ENCODE measurements at places on chromosomes 11 and 22. TPM values are rescaled to one million over a fixed set of nuclear protein-coding genes. Genes with fewer than 3 reads are reported as not detected.

DNA sequence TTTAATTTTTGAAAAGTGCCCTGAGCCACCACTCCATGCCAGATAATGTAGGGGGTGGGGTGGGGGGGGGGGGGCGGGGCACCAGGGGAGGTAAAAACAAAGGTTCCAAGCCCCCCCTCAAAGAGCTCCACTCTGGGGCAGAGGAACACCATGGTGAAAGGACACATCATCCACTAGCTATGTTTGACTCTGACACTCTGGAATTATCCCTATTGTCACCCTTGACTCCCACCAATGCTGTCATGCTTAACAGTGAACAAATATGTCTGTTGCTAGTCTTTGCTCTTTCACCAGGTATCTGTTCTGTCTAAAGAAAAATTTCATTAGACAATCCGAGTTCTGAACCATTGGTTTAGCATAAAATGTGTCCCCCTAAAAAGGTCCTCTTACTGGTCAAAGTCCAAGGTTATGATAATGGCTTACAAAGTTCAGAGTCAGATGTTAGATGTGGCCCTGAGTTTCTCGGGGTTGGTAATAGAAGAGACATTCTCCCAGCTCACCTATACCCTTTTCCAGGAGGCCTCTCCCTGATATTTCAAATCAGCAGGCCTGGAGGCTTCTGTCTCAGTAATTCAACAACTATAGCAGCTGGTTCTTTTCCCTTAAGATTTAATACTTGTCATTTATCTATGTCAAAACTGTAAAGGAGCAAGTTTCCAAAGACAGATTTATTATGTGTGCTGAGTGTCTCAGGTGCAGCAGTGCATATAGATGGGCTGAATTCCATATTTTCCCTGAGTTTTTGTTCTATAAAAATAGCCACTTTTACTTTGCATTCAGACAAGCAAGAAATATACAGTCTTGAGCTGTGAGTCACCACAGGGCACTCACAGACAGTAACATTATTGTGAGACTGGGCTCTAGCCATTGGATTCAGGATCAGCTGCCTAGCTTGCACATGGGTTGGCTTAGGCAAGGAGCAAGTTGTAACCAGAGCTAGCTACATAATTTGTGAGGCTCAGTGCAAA, 174.1 kb downstream of the CSNK2A3 start:
- H3K27me3 ChIP-seq, result peaks cover 18% of the 10 kb centered on the region
- H3K36me3 ChIP-seq, result no peaks in the 10 kb centered on the region

DNA sequence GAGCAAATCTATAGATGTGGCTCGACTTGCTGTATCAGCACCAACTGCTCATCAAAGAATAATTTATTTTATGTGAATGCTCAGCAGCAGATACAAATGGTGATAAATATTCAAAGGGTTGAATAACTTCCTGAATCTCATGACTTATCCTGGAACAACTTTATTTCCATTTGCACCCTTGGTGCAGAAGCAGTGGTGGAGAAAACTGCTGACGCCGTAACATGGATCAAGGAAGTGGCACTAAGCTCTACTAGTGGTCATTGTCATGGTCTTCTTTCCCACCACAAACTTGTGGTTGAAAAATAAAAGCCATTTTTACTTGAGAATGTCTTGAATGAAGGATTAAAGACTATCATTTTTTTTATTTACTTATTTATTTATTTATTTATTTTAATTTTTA, 14.6 kb downstream of the MARK2 start:
- H3K36me3 ChIP-seq, result peaks cover 20% of the 10 kb centered on the region
- H3K27me3 ChIP-seq, result 0 out of 2 replicates have a peak, but pooled peaks cover 2% of the 10 kb centered on the region
- no peak for DNase-seq
- H3K4me3 ChIP-seq, result no peak overlapping the region
- H3K4me1 ChIP-seq, result peaks cover 23% of the 10 kb centered on the region

- H3K27me3 ChIP-seq, result peaks cover 1% of the 10 kb centered on the region
- no peak for DNase-seq
- H3K36me3 ChIP-seq, result peaks cover 15% of the 10 kb centered on the region
- H3K4me1 ChIP-seq, result peaks cover 69% of the 10 kb centered on the region
- H3K4me3 ChIP-seq, result peak overlapping the region; percentile 5
- H3K27ac ChIP-seq, result peak overlapping the region; percentile 27
Observed at GRCh38 chr11:108926171-108926840, 261.4 kb downstream of the DDX10 start.

Gene C11orf97
- total RNA-seq, result not detected

DNA sequence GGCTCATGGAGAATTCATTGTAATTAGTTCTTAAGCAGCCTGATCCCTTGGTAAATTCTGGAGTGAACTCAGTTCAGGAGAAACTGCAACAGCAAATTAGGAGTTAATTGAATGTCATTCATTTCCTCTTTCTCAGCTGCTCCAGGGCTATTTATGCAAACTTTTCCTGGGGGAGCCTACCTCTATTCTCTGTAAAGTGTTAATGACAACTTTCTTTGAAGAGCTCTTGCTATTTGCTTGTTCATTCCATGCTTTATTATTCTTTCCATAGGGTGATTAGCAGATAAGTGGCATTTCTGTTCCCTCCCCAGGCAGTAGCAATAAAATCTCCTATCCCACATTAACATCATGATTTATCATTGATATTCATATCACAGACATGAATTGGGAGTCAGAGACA, 267.6 kb upstream of the DDI1 start:
- peaks cover 2% of the 10 kb centered on the region for H3K27me3 ChIP-seq
- H3K27ac ChIP-seq, result no peak overlapping the region
- DNase-seq, result no peak
- no peaks in the 10 kb centered on the region for H3K36me3 ChIP-seq
- peaks cover 12% of the 10 kb centered on the region for H3K4me1 ChIP-seq

Gene SAA1
- not detected for total RNA-seq

Data from HFFc6 (cell line).